Erythroblast (primary cell): ENCODE measurements at places on chromosomes 5 and 9.

- no peak for DNase-seq
These were observed 29.1 kb upstream of the IRX4 start for GRCh38 chr5:1911773-1912235.

- no peak for DNase-seq
These were observed 88.4 kb upstream of the SH3PXD2B start for GRCh38 chr5:172542651-172543131.

GRCh38 chr5:14077501-14077900 lies 65.6 kb upstream of the TRIO start:
- DNase-seq = no peak

DNA sequence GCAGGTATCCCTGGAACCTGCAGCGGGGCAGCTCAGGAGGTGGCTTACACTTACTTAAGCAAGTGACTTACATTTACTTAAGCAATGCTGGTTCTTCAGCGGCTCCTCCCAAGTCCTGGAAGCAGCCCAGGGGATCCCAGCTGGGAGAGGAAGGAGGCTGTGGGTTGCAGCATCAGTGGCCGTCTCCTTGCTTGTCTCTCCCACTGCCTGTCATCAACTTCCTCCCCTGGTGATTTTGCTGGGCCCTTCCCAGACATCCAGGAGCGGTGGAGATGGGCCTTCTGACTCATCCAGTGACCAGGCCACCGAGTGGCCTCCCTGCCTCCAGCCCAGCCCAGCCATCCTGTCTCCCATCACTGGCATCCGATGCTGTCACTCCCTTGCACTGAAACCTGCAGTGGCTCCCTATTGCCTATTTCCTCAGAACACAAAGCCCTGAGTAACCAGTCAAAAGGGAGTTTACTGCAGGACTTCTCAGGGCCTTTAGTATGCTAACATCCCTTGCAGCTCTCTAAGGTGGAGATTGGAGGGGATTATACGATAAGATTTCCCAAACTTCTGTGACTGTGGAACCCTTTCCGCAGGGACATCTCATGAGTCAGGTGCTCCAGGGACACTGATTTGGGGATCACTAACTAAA lies 155.9 kb upstream of the PHYKPL start:
- DNase-seq = no peak

DNA sequence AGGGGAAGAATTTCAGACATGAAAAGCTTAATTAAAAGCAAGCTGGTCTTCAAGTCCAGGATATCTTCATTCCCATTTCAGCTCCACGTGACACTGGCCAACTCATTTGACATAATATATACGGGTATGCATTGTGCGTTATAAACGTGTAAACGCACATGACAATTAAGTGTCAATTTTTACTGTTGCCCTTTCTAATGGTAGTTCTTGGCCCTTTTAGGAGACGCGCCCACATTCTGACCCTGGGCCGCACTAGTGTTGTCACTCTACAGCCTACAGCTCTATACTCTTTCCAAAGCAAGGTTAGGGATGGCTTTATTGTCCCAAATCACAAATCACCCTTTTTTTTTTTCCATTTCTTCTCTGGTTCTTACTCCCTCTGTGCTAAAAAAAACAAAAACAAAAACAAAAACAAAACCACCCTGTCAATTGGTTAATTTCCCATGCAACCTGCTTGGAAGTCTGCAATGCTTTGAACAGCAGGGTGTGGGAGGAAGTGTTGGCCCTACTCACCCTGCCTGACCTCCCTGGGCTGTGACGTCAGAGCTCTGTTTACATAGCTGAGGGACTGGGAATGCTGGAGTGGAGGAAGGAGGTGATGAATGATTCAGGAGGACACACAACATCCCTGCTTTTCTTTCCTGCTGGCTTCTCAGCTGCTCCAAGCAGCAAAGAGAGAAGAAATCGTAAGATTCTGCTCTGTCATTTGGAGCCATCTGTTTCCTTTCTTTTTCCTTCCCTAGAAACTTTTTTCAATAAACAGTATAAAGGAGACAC lies 19.3 kb downstream of the RFK start:
- DNase-seq = no peak

DNA sequence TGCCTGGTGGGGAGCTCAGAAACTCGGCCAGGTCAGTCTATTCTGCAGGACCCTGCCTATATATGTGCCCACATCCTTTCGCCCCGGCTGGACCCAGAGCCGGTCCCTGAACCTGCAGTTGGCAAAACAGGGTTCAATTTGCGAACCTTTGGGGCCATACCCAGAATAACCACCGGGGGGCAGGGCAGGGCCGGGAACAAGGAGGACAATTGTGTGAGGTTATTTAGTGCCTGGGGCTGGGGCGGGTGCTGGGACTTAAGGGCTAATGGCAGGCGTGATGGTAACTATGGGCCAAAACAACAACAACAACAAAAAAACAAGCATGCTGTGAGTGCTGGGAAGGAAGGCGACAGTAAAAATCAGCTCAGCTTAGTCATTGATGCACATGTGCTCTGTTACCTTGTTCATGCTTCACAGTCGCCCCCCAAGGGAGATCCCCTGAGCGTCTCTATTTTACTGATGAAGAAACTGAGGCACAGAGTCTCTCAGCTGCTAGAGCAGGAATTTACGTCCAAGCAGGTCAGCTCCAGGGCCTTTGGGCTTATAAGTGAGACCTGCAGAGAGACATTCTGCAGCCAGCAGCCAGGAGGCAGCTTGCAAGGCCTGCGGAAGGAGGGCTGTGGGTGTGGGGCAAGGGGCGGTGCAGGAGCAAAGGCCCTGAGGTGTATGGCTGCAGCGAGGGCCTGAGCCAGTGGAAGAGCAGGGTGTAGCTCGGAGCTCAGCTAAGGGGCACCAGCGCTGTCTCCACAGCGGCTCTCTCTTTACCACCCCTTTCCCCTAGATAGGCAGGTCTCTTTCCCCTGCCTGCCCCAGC lies 106.0 kb downstream of the PHF2 start:
- peak; percentile 61 for DNase-seq
